ENCODE measurements at places on chromosomes 12 and 14.

GRCh38 chr14:62002642-62003041, 240.4 kb downstream of the SNAPC1 start:
- DNase-seq, result no peak

DNA sequence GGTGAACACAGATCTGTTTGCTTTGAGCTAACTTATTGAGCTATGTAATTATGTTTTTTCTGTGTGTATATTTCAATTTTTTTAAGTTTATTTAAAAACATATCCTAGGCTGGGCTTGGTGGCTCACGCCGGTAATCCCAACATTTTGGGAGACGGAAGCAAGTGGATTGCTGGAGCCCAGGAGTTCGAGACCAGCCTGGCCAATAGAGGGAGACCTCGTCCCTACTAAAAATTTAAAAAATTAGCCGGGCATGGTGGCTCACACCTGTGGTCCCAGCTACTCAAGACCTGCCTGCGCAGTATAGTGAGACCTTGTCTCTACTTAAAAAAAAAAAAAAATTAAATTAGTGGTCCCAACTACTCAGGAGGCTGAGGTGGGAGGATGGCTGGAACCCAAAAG, 16.2 kb upstream of the RNASE1 start:
- no peak for DNase-seq

- no peak for DNase-seq
Observed at GRCh38 chr14:64541972-64542835, 1.7 kb downstream of the HSPA2 start.

DNA sequence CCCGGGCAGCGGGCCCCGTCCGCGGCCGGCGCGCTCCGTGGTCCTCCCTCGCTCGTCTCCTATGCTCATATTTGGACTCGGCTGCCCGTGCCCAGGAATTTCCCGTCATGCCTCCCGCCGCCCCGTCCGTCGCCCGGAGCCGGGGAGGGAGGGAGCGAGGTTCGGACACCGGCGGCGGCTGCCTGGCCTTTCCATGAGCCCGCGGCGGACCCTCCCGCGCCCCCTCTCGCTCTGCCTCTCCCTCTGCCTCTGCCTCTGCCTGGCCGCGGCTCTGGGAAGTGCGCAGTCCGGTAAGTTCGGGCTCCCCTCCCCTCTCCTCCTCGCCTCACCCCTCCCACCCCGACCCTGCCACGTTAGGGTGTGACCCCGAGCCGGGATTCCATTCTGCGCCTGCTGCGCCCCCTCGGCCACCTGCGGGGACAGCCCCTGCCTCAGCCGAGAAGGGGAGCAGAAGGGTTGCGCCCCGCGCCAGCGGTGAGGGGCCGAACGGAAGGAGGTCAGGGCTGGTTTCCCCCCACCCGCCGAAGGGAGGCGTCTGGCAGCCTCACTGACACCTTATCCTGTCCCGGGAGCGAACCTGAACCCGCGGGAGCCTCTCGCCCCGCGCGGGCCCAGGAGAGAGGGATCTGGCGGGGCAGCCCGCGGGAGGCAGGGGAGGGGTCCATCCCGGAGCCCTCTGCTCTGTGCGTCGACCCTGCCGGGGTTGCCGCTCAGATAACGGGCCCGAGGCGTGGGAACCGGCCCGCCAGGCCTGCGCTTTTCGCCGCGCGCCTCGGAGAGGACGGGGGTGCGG, at the start of gene MSRB3:
MSRB3 (plus strand) TSS at position 108 of the 793 bp plus-strand sequence. CDS start 29,897 bp downstream, outside the sequence.
- DNase-seq, result peak; percentile 81

DNA sequence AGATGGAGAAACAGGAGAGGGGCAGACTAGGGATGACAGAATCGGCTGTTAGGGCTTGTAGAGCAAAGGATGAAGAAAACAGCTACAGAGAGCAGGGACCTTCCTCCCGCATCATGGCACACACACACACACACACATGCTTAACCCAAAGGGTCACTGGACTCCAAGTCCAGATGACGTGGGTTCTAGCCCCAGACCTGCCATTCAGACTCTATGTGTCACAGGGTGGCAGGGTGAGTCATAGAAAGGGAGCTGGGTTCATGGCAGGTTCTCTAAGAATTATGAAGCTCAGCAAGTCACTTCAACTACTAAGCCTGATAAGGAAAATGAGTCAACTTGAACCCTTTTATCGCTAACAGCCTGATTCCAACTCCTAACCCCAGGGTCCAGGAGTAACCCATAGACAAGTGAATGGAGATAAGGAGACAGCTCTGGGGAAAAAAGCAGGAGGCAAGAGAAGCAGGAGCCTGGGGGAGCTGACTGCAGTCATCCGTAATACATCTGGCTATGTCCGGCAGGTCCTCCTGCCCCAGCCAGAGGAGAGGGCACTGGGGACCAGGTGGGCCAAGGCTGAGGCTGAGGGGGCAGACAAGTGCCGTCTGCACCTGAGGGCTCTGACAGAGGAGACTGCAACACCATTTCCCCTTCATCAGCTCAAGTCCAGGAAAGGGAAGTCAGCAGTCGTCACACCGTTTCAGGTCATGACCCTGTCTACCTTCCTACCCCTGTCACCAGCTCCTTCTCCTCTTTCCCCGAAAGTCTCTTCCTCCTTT, 3.6 kb upstream of the TNFRSF1A start:
- DNase-seq, result no peak

DNA sequence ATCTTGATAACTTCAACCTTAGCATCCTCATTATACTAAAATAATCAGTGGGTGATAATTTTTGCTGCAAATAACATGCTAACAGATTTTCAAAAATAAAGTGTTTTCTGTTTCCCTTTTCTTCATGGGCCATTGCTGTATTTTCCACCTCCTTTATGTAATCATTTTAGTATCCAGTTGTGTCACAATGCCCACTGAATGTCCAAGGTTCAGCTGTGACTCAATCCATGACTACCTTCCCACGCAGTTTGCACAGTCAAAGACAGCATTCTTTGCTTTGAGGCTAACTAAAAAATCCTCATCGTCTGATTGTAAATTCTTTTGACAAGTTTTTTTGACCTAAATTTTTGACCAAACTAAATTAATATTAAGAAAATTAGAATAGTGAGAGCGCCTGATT, 474.1 kb downstream of the FLRT2 start:
- DNase-seq, result no peak

DNA sequence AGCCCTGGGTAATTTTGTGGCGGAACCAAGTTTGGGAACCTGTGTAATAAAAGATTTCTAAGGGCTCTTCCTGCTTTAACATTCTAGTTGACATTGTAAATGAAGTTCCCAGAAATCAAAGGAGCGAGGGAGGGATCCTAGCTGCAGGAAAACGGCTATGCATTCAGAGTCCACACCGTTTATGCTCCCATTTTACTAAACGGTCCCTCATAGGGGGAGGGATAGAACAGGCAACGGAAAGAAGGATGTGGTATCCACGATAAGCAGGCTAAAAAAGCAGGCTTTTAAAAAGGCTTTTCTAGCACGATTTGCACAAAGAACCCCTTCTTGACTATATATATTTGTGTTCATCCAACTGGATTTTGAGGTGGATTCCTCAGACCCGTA, 559 bp downstream of the SYNJ2BP start:
- no peak for DNase-seq

GRCh38 chr14:28707814-28708213, 58.8 kb upstream of the FOXG1 start:
- DNase-seq, result no peak

DNA sequence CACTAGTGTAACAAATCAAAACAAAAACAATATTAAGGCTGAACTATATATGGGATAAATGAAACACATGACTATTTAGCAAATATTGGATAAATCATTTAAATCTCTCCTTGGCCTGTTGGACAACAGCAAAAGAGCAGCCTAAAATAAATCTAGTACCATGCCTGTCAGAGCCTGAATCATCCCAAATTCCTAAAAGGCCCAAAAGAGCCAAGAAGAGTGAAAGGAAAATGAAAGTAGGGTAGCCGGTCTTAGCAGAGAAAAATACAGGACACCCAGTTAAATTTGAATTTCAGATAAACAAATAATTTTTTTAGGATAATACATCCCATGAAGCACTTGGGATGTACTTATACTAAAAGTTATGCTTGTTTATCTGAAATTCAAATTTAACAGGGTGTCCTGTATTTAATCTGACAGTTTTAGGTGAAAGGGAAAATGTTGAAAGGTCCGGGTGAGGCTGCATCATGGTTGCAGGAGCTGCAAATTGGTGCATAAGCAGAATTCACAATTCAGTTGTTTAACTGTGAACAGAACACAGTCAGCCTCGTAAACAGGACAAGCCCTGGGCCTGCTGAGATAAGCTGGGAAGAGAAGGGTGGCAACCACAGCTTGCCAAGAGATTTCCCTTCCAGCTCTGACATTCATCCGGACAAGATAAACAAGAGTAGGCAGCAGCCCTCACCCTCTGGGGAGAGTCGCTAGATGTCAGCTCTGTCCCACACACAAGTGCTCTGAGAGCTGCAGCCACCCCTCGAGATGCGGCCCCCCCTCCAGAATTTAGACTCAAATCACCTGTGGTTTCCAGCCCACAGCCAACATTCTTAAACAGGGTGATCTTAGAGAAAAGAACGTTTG, 30.3 kb downstream of the DMAC2L start:
- peak; percentile 81 for DNase-seq

DNA sequence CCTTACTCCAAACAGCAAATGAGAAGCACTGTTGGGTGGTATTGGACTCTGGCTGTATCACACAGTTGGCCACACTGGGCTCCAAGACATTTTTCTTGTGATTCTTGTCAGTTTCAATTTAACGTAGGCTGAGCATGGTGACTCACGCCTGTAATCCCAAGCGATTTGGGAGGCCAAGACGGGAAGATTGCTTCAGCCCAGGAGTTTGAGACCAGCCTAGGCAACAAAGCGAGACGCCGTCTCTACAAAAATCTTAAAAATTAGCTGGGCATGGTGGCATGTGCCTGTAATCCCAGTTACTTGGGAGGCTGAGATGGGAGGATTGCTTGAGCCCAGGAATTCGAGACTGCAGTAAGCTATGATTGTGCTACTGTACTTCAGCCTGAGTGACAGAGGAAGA, 35.3 kb upstream of the PLEKHD1 start:
- no peak for DNase-seq

DNA sequence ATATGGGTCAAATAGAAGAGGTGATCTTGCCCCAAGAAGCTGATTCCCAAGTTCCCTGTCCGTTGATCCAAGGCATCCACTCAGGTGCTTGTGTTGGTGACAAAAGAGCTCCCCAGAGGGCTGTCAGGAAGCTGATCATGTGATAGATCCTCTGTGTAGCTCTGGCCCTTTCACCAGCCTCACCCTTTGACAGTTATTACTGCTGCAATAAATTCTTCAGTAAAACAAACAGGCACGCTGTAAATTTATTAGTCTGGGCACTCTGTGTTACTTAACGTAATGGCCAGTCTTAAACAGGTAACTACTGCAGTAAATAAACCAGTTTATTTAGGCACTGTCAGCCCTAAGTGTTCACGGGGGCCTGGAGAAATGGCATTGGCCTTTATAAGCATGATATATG, 473.9 kb downstream of the BCL11B start:
- DNase-seq, result no peak

GRCh38 chr14:67514650-67515385, 18.3 kb upstream of the PLEKHH1 start:
- DNase-seq, result peak; percentile 52

DNA sequence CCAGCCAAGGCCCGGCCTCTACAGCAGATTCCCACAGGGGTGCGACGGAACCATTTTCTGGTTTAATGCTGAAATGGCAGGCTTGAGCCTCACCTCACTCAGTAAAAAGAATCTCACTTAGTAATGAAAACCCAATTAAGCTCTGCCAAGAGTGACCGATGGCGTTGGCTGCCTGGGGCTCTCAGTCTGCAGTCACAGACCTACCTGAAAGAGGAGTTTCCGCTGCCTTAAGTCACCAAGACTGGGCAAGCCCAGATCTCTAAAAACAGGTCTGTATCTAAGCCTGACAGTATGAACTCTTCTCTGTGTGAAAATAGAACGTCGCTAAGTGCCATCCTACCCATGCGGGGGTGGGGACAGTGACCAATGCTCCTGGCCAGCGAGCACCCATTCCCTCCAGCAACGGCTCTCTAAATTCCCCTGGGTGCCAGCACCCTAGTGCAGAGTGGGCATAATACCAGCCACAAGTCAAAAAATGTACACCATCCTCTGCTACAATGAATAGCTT, 107.3 kb downstream of the FOXN3 start:
- DNase-seq, result peak; percentile 76

- DNase-seq, result peak; percentile 20
Observed at GRCh38 chr14:49581209-49582112, 4.7 kb downstream of the RPS29 start.

- DNase-seq, result peak; percentile 70
Observed at GRCh38 chr12:78146365-78146772, 315.7 kb downstream of the NAV3 start.

DNA sequence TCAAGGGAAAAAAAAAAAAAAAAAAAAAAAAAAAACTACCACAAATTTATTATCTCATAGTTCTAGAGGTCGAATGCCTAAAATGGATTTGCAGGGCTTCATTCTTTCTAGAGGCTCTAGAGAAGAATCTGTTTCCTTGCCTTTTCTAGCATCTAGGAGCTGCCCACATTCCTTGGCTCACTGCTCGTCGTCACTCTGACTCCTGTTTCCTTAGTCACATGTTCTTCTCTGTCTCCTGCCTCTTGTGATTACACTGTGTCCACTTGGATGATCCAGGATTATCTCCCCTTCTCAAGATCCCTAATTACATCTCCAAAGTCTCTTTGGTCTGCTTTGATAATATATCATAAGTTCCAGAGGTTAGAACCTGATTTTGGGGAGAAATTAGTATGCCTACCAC, 88.7 kb downstream of the HECTD1 start:
- DNase-seq, result no peak

- DNase-seq, result no peak
Observed at GRCh38 chr14:63614679-63615363, 26.9 kb downstream of the WDR89 start.

GRCh38 chr12:91230841-91231240, 48.2 kb upstream of the DCN start:
- DNase-seq, result no peak

DNA sequence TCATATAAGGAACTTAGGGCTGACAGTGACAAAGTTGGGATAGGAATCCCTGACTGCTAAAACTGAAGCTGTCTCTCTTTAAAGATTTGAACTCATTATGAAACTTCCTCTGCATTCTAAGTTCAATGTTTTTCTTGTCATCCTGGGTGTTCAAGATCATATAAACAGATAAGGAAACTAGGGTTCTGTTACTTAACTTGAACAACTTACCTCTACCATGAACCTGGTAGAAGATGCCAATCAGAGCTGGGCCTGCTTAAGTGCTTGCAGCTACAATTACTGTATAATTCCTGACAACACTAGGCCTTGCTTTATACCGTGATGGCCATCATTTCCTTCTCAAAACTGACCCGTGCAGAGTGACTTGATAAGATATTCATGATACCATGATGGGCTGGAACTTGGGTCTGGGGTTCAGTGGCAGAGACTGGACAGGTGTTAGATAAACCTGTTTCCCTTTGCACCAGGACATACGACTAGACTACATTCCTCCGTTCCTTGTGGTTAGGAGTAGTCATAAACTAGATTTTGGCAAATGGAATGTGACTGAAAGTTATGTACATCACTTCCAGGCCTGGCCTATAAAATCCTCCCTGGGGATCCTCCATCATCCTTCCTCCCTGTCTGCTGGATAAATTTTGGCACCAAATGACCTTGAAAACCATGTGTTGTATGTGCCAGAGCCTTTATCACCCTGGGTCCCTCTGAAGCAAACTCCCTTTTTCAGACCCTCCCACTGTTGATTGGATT, 172.2 kb upstream of the PRICKLE1 start:
- no peak for DNase-seq
